HL-60 (cell line): ENCODE measurements at places on chromosomes 13 and 19.
A peak's percentile ranks its signal among the peaks of the same experiment; 100 is the strongest.

- no peak for DNase-seq
These were observed 58.3 kb downstream of the CACNA1A start for GRCh38 chr19:13447978-13448377.

GRCh38 chr13:72456486-72456885 lies 270.9 kb downstream of the MZT1 start:
- no peak for DNase-seq

GRCh38 chr13:110443622-110444225 lies 117.8 kb downstream of the RAB20 start:
- DNase-seq = no peak

DNA sequence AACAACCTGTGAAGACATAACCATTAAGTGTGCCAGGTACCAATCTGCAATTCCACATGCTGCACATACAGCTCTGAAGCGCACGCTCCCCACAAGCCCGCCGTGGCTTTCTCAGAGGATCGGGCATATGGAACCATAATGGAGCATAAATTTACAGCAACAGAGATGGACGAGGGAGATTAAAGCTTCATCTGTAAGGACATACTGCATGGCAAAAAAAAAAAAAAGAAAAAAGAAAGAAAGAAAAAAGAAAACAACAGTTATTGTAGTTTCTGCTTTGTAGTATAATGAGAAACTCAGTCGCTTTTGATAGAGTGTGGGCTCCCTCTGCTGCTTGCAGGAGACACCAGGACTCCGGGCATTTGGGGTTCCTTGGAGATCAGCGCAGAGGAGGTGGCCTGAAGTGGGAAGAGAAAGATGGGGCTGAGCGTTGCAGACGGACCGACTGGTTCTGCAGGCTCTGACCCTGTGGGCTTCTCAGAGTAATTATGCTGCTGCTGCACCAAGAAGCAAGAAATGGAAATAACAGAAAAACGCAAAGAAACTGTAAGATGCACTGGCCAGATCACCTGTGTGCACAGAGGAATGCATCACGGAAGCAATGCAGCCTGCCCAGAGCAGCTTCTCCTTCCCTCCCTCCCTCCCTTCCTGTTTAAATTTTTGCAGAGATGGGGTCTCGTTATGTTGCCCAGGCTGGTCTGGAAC lies 10.8 kb upstream of the PDCD5 start:
- no peak for DNase-seq

DNA sequence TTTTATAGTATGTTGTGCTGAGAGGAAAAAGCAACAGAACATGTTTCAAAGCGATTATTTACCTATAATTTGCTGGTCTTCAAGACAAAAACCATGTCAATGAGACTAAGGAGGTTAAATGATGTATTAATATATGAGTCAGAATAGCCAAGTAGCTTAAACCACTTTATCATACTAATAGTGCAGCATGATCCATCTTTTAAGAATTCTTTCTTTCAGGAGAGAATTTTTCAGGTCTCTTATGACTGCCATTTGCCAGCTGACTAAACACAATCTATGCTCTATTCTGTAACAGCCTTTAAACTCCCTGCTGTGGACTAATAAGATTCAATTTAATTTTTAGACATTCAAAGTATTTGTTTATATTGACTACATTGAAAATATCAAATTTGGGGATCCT lies 93.7 kb downstream of the TRPC4 start:
- no peak for DNase-seq

GRCh38 chr13:32407854-32408253 lies 20.1 kb downstream of the N4BP2L1 start:
- no peak for DNase-seq

GRCh38 chr19:35260694-35261304 lies 8.0 kb upstream of the USF2 start:
- DNase-seq = no peak

DNA sequence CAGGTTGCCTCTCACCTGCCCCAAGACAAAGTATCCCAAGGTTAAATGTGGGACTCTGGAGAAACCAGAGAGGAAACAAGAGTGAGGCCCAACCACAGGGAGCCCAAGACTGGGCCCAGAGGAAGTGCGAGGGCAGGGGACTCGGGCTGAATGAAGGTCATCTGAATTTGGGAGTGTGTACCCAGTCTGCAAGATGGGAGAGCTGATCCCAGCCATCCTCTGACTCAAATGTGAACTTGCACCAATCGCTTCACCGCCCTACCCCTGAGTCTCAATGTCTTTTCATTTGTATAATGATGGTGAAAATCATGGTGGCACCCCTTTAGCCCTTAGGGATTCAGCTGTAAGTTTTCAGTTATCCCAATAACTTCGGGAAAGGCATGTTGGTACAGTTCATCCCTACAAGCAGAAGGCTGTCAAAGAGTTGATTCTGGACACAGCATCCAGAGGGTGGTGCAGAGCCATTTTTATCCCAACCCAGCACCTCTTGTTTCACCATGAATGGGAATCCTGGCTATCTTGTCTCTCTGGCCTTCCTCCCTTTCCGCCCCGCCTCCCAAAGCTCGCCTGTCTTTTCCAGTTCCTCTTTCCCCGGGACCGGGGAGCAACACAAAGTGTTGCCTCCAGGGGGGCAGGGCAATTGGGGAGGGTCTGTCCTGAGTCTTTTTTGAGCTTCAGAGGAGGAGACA lies 123.4 kb downstream of the NUFIP1 start:
- no peak for DNase-seq

GRCh38 chr13:94825507-94825906 lies 113.2 kb upstream of the SOX21 start:
- DNase-seq = no peak

DNA sequence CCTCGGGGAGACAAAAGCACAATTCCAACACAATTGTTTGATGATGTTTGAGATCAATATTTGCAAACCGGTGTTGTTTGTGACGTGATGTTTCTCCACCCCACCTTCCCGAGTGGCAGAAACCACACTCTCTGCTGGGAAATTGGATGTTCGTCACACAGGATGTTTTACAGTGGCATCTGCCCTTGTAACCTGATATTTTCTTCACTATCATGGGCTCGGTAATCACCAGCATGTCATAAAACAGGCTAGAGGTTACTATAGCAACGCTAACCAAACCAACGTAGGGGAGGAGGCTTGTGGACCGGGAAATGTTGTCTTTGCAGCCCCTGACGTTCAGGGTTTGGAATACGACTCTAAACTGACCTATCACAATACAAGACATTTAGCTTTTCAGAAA lies 454.5 kb downstream of the IRS2 start:
- no peak for DNase-seq

DNA sequence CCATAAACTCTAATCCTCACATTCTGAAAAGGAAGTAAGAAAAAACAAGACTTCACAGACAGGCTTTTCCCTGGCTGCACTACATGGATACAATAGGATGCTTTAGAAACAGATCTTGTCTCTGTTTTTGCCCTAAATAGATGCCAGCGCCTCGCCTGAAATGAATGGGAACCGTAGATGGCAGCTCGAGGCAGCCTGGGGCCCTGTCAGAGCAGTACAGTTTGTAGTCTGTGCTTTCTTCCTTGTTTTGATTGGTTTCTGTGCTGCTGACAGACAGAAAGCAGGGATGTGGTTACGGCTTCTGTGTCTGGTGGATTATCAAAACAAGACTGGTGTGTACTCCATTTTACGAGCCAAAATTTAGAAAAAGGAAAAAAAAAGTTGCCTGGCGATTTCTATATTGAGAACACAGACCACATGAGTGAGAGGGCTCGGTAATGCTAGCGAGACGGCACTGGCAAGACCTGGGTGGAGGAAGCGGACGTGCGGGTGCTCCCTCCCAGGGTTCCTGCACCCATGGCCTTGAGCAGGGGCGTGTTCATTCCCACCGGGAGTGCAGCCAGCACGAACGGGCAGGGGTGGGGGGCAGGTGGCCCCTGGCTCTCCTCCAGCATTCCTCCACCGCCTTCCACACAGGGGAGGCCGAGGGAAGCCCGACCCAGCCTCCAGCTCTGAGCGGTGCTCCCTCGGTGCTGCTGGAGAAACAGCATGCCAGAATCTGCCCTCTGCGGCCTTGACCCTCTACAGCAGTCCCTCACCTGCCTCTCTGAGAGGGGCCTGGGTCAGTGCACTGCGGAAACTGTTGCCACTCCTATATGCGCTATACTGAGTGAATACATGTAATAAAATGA lies 37.6 kb upstream of the C1QTNF9 start:
- no peak for DNase-seq

DNA sequence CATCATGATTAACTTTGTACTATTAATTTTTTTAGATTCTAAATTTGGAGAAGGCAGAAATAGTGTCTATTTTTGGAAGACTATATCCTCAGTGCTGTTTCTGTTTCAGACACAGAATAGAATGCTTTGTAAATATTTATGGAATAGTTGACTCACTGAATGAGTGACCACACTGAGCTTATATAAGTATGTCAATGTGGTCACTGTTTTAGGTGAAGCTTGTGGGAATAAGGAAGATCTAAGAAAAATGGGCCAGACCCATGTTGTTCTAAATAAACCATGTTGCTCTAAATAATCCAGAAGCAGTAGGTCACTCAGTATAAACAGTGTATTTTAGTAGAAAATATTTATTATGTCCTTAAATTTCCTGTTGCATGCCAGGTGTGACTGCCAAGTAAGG lies 45.5 kb upstream of the DACH1 start:
- no peak for DNase-seq

GRCh38 chr19:57302727-57303401 lies 17.4 kb upstream of the ZNF543 start:
- DNase-seq = no peak

DNA sequence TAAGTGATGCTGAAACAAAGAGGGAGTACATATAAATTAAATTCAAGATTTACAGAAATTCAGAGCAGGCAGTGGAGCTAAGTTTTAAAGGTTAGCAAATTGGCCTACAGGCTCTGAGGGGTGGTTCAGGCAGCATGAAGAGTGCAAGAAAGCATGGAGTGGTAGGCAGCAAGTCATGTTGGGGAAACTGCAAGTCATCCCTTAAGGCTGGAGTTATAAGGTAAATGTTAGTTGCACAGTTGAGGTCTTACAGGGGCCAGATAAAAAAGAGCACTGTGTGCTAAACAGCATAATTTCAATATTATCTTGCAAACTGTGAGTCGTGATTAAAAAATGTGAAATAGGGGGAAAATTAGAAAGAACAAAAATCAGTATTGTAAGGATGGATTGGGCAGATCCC lies 106.2 kb downstream of the VWA8 start:
- DNase-seq = no peak

- DNase-seq = no peak
These were observed 997 bp upstream of the ZNF446 start for GRCh38 chr19:58474997-58475713.

DNA sequence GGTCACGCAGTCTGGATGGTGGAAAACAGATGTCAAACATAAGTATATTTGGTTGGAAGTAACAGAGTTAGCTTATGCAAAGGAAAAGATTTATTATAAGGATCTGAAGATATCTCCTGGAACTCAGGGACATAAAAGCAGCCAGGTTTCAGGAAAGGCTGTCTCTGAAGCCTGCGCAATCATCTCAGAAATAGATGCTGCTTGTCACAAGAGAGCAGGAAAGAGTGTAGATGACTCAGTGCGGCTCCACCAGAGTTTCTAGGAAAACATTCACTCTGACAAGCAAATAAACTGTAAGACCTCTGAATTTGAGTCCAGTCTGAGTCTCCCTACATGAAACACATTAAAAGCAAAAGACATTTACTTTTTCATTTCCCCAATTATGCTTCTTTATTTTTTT lies 220.4 kb upstream of the HTR2A start:
- no peak for DNase-seq

DNA sequence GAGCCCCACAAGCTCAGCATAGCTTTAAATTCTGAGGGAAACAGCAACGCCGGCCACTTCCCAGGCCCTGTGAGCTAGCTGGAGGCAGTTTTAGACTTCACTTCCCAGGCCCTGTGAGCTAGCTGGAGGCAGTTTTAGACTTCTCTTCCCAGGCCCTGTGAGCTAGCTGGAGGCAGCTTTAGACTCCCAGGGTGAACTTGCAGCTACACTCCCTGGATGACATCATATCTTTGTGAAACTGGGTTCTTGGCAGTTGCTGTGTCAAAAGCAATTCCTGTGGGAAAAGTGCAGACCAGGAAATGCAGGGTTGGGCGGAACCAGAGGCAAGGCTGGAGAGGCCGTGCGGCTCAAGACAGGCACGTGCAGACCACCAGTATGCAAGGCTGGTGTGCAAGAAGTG lies 12.7 kb downstream of the SOX1 start:
- DNase-seq = no peak

DNA sequence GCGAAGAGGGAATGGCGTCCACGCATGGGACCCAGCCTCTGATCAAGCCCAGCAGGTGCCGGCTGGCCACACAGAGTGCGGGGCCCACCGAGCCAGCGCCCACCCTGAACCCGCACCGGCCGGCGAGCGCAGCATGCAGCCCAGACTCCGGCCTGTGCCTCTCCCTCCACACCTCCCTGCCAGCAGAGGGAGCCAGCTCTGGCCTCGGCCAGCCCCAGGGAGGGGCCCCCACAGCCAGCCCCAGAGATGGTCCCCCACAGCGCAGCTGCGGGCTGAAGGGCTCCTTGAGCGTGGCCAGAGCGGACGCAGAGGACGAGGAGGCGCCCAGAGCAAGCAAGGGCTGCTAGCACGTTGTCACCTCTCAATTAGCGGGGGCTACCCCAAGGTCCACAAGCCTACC lies 904.5 kb downstream of the SLITRK6 start:
- DNase-seq = no peak

GRCh38 chr13:42392716-42393572 lies 121.0 kb downstream of the AKAP11 start:
- no peak for DNase-seq

- no peak for DNase-seq
These were observed 20.9 kb downstream of the MAST3 start for GRCh38 chr19:18118420-18119012.

DNA sequence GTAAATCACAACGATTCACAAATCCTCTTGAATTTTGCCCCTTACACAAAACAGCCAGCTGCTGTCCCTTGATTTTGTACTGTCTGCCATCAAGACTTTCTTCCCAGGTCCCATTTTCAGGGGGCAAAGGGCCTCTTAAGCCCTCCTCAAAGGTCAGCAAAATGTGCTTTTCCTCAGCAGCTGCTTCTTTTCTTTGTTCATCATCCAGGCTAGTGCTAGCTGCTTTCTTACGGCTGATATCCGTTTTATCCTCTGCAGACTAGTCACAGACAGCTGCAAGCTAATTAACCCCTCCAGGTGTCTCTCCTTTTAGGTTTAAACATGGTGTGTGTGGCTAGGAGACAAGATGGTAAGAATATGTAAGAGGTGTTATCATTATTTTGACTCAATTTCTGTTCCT lies 90.9 kb downstream of the NALCN start:
- no peak for DNase-seq

- peak; percentile 72 for DNase-seq
These were observed 9.1 kb downstream of the ZNF653 start for GRCh38 chr19:11496391-11497163.
